ENCODE measurements at places on chromosomes 6 and 20. TPM values are rescaled to one million over a fixed set of nuclear protein-coding genes. Genes with fewer than 3 reads are reported as not detected.

DNA sequence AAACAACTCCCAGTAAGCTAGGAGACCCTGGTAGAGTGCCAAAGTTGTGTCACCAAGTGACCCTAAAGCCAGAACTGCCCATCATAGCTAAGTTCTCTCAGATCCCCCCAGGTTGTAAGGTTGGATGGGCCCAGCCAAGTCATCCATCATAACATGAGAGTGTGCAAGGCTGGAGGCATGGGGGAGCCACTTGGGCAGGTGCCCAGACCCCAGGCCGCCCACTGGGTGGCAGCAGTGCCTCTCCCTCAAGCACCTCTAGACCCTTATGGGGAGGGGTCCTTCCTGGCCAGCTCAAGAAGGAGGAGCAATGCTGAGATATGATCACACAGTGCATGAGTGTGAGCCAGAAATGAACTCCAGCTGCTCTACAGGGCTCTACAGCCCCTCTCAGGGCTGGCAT, 154.5 kb downstream of the MYLK4 start:
- H3K4me1 ChIP-seq = no peaks in the 10 kb centered on the region
- H3K27ac ChIP-seq = no peak overlapping the region
- H3K36me3 ChIP-seq = no peaks in the 10 kb centered on the region
- H3K4me3 ChIP-seq = no peak overlapping the region

DNA sequence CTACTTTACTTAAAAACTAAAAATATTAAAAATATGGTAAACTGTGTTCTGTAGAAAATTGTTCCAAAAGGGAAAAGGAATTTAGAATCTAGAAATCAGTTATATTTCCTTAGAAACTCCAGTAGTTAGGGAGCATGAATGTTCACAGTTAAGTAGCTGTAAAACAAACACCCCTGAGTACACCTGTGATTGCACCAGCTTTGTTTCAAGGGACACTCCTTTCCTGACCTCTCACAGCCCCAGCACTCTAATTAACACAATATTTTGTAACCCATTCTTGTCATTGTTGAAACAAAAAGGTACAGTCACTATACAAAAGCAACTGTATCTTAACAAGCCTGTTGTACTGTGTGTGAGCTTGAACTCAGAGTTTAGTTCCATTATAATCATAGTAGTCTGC, 72.3 kb downstream of the NCOA7 start:
- no peaks in the 10 kb centered on the region for H3K27me3 ChIP-seq
- H3K4me3 ChIP-seq = no peak overlapping the region
- DNase-seq = no peak
- H3K4me1 ChIP-seq = no peaks in the 10 kb centered on the region
- H3K36me3 ChIP-seq = no peaks in the 10 kb centered on the region

DNA sequence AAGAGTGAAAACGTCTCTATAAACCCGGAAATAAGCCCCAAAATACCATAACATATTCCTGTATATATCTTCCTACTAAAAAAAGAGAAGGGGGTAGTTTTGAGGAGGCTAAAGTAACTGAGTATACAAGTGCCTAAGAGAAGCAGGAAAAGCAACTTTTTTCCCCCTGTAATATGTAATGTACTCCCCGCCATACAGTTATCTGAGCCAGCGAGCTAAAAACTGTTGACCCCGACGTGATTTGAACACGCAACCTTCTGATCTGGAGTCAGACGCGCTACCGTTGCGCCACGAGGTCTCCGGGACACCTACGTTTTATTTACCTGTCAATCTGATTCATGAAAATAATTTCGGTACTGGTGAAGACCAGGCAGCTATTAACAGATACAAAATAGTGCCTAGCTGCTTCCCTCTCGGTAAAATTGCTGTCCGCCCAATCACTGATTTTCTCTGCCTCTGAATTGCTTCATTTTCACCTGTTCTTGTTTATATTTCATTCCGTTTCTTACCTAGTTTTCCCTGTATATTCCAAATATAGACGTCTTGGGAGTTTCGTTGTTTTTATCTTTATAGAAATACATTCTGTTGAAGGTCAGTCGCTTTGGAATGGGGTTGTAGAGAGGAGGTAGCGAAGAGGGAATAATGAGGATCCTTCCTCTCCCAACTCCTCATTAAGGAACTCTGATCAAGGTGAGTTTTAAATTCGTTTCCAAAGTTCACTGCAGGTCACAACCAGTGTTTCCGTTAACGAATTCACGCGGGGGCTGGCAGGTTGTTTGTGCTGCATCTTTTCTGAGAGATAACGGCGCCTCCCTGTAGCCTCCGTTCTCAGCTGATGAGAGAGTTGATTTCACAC, 33.6 kb upstream of the BTN3A2 start:
- H3K4me3 ChIP-seq = no peak overlapping the region
- H3K4me1 ChIP-seq = no peaks in the 10 kb centered on the region
- peaks cover 67% of the 10 kb centered on the region for H3K27me3 ChIP-seq
- no peak for DNase-seq

DNA sequence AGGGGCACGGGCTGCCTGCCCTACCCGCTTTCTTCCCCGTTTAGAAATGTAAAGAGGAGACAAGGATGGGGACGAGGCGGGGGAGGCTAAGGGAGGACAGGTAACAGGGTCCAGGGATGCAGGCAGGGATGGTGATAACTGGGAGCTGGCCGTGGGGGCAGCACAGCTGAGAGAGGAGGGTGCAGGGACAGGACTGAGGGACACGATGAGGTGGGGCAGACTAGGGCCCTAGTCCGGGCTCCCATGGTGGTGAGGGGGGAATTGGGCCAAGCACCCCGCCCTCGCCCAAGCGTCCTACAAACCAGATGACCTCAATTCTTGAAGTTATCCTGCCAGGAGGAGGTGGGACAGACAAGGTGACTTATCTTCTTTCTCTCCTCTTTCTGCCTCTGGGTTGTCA, 44.4 kb upstream of the MDFI start:
- no peak for DNase-seq
- H3K36me3 ChIP-seq = peaks cover 61% of the 10 kb centered on the region
- no peaks in the 10 kb centered on the region for H3K27me3 ChIP-seq
- H3K27ac ChIP-seq = no peak overlapping the region
- no peaks in the 10 kb centered on the region for H3K4me1 ChIP-seq

DNA sequence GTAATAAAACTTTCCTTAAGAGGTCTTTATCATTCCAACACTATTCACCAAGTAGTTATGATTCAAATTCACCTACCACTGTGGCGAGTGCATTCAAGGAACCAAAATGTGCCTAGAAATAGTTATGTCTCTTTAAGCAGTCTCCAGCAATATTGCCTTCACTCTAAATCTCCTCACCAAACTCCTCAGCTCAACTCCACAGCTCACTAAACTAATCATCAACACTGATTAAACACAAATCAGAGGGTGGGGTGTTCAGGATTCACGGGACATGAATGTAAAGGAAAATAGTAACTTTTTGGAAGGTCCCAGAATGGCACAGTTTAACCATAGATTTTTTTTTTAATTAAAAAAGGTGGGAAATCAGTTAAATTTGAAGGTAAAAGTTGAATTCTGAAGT, 70.5 kb upstream of the THEMIS start:
- H3K36me3 ChIP-seq = peaks cover 14% of the 10 kb centered on the region
- H3K4me3 ChIP-seq = no peak overlapping the region
- no peak overlapping the region for H3K27ac ChIP-seq
- no peaks in the 10 kb centered on the region for H3K27me3 ChIP-seq
- H3K4me1 ChIP-seq = no peaks in the 10 kb centered on the region

SLC22A1 gene
- total RNA-seq = not detected

TRIM40 gene
- total RNA-seq = not detected

LAMA4 gene
- total RNA-seq = 334 TPM

CST4 gene
- not detected for total RNA-seq

RBM39 gene
- 149 TPM for total RNA-seq

MMS22L gene
- 3.3 TPM for total RNA-seq
